ENCODE measurements at places on chromosomes 12 and 14.

DNA sequence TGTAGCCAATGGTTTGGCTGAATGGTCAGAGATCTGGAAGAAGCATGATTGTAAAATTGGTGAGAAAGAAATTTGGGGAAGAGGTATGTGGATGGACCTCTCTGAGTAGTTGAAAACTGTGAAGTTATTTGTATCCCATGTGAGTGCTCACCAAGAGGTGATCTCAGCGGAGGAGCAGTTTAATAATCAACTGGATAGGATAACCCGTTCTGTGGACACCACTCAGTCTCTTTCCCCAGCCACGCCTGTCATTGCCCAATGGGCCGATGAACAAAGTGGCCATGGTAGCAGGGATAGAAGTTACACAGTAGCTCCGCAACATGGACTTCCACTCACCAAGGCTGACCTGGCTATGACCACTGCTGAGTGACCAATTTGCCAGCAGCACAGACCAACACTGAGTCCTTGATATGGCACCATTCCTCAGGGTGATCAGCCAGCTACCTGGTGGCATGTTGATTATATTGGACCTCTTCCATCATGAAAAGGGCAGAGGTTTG, 257.4 kb upstream of the ATXN7L3B start:
- no peak for DNase-seq

GRCh38 chr14:69171569-69171968, 18.6 kb upstream of the DCAF5 start:
- no peak for DNase-seq

DNA sequence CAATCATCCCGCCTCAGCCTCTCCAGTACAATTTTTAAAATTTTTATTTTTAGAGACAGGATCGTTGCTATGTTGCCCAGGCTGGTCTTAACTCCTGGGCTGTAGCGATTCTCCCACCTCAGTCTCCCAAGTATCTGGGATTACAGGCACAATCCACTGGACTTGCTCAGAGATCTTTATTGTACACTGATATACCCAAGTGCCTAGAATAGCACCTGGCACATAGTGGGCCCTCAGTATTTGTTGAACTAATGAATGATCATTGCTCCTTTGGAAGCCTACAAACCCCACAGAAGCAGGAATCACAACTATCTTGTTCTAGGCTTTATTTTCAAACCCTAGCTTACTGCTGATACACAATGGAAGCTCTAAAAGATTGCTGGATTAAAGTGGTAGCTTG, 1.9 kb upstream of the PNN start:
- DNase-seq, result no peak

DNA sequence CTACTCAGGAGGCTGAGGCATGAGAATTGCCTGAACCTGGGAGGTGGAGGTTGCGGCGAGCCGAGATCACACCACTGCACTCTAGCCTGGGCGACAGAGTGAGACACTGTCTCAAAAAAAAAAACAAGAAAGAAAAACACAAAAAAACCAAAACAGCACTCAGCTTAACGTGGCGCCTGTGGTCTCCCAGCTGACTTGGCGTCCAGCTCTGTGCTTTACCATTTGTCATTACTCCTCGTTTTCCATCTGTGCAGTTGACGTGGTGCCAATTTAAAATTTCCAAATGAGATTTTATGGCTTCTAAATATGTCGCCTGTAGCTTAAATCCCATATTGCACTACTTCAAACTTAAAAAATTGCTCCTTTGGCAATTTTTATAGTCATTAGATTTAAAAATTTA, 2.0 kb downstream of the MGP start:
- no peak for DNase-seq

- DNase-seq, result no peak
Measured at GRCh38 chr12:52147367-52147963, 44.3 kb downstream of the KRT80 start.

- DNase-seq, result no peak
Measured at GRCh38 chr12:28827861-28828260, 321.2 kb upstream of the FAR2 start.

- no peak for DNase-seq
Measured at GRCh38 chr12:120680165-120680738, 6.7 kb upstream of the MLEC start.

DNA sequence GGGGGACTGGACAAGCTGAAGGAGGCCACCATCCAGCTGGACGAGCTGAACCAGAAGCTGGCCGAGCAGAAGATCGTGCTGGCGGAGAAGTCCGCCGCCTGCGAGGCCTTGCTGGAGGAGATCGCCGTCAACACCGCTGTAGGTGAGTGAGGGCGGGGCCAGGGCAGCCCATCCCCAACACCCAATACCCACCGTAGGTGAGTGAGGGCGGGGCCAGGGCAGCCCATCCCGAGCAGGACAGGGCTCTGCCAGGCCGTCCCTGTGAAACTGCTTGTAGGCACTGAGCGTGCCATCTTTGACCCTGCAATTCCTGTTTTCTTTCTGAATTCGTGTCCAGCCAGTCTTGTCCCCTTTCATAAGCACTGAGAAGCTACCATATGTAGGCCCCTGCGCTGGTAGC, 74.0 kb downstream of the CCDC92 start:
- no peak for DNase-seq

DNA sequence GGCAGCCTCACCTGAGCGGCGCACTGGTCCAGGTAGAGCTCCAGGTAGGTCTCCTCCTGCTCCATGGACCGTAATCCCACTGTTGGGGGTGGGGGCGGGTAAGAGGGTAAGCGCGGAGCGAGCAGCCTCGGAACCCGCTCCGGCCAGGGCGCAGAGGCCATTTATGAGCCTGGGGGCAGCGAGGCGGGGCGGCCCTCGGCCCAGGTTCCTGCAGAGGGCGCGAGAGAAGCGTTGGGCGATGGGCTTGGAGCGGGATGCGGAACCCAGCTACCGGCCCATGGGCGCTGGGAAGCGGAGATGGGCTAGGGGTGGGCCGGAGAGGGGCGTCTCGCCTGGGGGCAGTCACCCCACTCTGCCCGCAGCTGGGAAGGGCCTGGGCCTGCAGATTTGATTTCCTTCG, at the start of gene TBPL2:
Gene TBPL2 (minus strand): TSS at position 232 of the 400 bp plus-strand sequence. CDS start 167 bp downstream, at position 65.
- no peak for DNase-seq

GRCh38 chr14:71321574-71322315, 414.5 kb downstream of the PCNX1 start:
- DNase-seq, result no peak

DNA sequence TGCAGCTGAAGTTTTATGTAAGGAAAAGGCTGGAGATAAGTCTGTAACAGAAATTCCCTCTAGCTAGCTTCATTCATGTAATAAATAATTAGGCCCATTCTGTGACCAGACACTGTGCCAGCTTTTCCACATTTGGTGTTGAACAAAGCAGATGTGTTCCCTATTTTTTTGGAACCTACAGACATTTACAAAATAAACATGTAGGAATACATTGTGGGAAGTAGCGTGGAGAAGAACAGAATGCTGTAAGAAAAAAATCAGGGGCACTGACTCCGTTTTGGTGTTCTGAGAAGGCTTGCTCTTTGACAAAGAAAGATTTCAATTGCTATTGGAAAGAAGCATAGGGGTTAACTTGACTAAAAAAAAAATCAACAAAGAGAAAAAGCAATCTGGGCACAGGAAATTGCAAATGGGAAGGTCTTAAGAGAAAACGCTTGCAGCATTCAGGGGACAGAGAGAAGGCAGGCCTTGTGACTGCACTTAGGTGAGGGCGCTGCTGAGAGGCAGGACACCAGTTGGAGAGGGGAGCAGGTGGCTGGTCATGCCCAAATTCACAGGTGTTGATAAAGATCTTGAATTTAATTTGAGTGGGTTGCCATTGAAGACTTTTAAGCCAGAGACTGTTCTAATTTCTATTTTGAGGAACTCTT, 4.0 kb downstream of the FAR2 start:
- no peak for DNase-seq

- no peak for DNase-seq
Measured at GRCh38 chr14:105070760-105071137, 5.5 kb upstream of the GPR132 start.

- no peak for DNase-seq
Measured at GRCh38 chr14:89565607-89566006, 148.6 kb upstream of the FOXN3 start.

- DNase-seq, result no peak
Measured at GRCh38 chr14:51482102-51482501, 169.6 kb upstream of the FRMD6 start.

- DNase-seq, result no peak
Measured at GRCh38 chr12:58927120-58927519, 6.8 kb upstream of the LRIG3 start.

DNA sequence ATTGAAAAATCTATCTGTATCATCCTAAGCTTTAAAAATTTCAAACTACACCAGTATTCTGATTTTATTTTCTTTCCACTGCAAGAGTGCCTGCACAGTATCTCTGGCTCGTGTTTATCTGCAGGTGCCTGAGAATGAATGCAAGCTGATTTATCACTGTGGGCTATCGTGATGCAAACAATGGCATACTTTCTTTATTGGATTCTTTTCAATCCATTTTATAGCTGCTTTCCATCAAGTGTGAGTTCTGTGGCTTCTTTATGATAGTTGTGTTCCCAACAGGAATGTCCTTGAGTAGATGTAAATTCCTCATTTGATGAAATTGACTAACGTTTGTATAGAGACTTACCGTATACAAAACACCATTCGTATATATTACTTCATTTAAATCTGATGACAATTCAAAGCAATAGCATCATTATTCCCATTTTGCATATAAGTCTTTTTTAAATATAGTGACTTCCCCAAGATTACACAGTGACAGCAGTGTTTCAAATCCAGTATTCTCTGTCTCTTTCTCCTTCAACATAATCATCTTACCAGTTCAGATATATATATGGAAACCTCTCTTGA, 160.3 kb upstream of the ABCD2 start:
- no peak for DNase-seq

DNA sequence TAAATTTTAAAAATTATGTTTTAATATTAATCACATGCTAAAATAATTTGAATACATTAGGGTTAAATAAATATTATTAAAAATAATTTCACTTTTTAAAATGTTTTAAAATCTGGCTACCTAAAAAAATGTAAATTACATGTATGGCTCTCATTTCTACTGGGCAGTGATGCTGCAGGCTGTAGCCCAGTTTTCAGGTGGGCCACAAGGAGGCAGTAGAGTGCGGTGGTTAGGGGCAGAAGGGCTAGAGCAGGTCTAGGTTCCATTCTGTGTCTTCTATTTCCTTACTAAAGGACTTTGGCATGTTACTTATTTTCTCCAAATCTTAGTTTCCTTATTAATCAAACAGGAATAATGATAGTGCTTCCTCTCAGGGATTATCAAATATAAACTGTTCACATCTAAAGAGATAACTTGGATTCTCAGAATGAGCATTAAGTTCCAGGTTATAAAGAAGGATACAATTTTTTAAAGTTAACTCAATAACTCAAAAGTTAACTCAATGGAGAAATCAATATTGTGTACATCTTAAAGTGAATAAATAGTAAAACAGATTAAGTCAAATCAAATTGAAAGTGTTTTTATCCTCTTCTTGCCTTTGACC, 54.9 kb upstream of the OVCH1 start:
- DNase-seq, result no peak

GRCh38 chr14:51562816-51563215, 88.9 kb upstream of the FRMD6 start:
- DNase-seq, result no peak

- DNase-seq, result no peak
Measured at GRCh38 chr12:104189915-104190555, 25.5 kb upstream of the TXNRD1 start.

- DNase-seq, result no peak
Measured at GRCh38 chr14:51880835-51881580, 20.6 kb downstream of the GNG2 start.

All from NCI-H1417 treated with DMSO at 0.1 percent for 48 hours (cell line).